ENCODE measurements at places on chromosomes 12 and 14.
A peak's percentile ranks its signal among the peaks of the same experiment; 100 is the strongest.

GRCh38 chr14:71714225-71714624 lies 218.0 kb upstream of the RGS6 start:
- DNase-seq = peak; percentile 61
- no peak overlapping the region for H3K4me3 ChIP-seq
- peaks cover 3% of the 10 kb centered on the region for H3K36me3 ChIP-seq
- no peaks in the 10 kb centered on the region for H3K27me3 ChIP-seq

DNA sequence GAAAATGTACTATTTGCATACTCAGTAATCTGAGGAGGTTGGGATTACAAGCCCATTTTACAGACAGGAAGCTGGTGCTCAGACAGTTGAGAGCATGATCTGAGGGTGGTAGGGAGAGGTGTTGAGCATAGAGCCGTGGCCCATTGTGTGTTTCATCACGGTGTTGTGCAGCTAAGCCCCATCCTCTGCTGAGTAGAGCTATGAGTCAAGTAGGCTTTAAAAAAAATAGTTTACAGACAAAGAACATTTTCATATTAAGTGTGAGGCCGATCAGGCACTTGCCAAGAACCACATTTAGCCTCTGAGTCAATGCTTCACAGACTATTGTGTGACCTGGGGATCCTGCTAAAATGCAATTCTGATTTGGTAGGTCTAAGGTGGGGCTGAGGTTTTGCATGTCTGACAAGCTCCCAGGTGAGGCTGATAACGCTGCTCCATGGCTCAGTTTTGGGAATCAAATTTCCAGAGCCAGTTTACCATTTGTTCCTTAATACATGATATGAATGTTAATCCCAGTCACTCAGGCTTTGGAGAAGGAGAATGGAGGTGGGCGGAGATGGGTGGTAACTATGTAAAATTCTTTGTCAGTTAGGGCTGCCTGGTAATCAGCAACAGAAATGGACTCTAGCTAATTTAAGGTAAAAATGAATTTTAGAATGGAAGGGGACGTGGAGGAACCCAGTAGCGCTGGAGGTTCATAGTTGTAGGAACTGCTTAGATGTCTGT lies 22.2 kb downstream of the ZNF664 start:
- no peaks in the 10 kb centered on the region for H3K4me1 ChIP-seq
- peak overlapping the region; percentile 55 for H3K27ac ChIP-seq
- H3K27me3 ChIP-seq = no peaks in the 10 kb centered on the region
- peaks cover 8% of the 10 kb centered on the region for H3K36me3 ChIP-seq
- DNase-seq = no peak
- no peak overlapping the region for H3K4me3 ChIP-seq

DNA sequence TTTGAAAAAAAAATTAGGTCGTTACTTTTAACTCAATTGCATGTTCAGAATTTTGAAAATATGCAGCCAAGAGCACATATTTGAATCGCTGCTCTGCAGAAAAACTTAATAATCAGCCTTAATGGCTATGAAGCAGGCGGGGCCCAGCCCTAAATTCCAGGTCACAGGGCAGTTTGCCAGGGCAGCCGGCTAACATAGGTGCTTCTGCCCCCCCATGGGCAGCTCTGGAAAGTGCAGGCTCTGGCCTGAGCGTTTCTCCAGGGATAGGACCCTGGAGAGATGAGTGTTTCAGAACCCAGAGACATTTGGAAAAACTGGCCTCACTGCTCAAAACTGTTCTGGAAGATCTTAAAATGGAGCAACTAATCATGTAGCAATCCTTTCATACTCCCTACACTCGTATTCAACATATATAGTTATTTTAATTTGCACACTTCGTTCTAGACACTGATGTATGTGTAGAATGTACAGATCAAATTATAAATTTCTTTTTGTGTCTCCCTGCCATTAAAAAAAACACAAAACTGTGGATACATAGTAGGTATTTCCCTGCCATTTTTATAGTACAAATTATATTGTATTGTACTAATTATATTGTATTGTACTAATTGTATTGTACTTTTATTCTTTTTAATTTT lies 26.0 kb upstream of the PTGR2 start:
- peak; percentile 93 for DNase-seq
- H3K27ac ChIP-seq = no peak overlapping the region
- H3K4me1 ChIP-seq = no peaks in the 10 kb centered on the region
- H3K27me3 ChIP-seq = no peaks in the 10 kb centered on the region

- H3K4me3 ChIP-seq = no peak overlapping the region
- no peaks in the 10 kb centered on the region for H3K27me3 ChIP-seq
- H3K4me1 ChIP-seq = no peaks in the 10 kb centered on the region
- H3K36me3 ChIP-seq = no peaks in the 10 kb centered on the region
- H3K27ac ChIP-seq = no peak overlapping the region
- DNase-seq = no peak
These were observed 469.1 kb upstream of the DCN start for GRCh38 chr12:91651728-91652127.

DNA sequence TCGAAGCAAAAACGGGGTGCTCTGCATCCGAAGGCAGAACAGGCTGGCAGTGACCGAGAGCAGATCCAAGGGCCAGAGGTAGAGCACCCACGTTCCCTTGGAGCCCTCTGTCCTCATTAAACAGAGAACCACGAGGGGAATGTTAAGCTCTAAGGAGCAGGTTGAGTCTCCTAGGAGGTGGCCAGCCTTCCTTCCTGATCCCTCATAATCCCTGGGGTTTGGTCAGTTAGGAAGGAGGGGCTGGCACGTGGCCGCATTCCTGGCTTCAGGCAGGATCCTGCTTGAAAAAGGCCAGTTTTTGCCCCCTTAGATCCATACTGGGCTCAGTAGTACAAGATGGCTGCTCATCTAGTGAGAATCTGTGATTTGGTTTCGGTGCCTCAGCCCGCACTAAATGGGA lies 57.2 kb downstream of the SLC24A4 start:
- no peak overlapping the region for H3K4me3 ChIP-seq
- H3K4me1 ChIP-seq = peaks cover 16% of the 10 kb centered on the region
- no peak for DNase-seq

- no peak for DNase-seq
- no peaks in the 10 kb centered on the region for H3K27me3 ChIP-seq
- H3K4me1 ChIP-seq = peaks cover 3% of the 10 kb centered on the region
- H3K36me3 ChIP-seq = no peaks in the 10 kb centered on the region
These were observed 11.1 kb downstream of the EPS8 start for GRCh38 chr12:15778126-15778525.

- peak; percentile 77 for DNase-seq
- no peaks in the 10 kb centered on the region for H3K4me1 ChIP-seq
- no peak overlapping the region for H3K4me3 ChIP-seq
These were observed 13.5 kb upstream of the GTF2A1 start for GRCh38 chr14:81234278-81234677.

DNA sequence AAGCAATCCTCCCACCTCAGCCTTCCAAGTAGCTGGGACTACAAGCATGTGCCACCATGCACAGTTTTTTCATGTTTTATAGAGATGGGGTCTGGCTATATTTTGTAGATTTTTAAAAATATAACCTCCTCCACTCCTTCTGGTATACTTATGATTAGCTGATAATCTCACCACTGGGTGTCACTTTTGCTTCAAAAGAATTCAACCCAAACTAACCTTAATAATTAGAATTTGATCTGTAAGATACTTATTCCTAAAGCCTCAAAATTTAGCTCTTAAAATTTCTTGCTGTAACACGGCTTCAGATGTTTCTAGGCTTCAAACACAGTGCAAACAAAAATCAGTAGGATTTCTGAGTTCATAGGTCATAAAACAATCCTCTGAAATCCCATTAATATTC lies 130.3 kb downstream of the CEP83 start:
- H3K27ac ChIP-seq = no peak overlapping the region
- peaks cover 3% of the 10 kb centered on the region for H3K36me3 ChIP-seq
- peaks cover 4% of the 10 kb centered on the region for H3K4me1 ChIP-seq
- H3K4me3 ChIP-seq = no peak overlapping the region

DNA sequence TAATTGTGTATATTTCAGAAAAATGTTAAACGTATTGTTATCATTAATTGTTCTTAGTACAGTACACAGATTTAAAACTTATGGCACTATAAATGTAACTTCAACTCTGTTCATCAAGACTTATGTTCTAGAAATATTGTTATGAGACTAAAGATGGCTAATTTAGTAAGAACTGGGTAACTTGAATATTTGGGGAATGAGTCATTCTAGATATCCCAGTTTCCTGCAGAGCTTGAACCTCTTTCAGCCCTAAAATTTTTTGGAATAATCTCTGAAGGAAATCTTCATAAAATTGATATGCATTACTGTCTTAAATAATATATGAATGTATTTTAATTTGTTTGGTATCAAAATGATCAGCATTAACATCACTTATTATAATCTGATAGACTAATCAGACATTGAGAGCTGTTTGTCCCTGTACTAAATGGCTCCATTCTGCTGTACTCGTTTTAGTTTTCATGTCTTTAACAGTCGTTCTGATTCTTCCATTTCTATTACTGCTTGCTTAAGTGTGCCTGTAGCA lies 87.1 kb downstream of the VEZT start:
- H3K4me1 ChIP-seq = no peaks in the 10 kb centered on the region
- H3K27me3 ChIP-seq = no peaks in the 10 kb centered on the region

- no peak for DNase-seq
- H3K36me3 ChIP-seq = no peaks in the 10 kb centered on the region
- peaks cover 23% of the 10 kb centered on the region for H3K4me1 ChIP-seq
These were observed 56.1 kb upstream of the NCOR2 start for GRCh38 chr12:124623344-124624035.

- no peak for DNase-seq
- no peaks in the 10 kb centered on the region for H3K36me3 ChIP-seq
- no peak overlapping the region for H3K4me3 ChIP-seq
These were observed 37.0 kb downstream of the TMEM121 start for GRCh38 chr14:105563347-105563737.

GRCh38 chr12:80087486-80088213 lies 11.7 kb upstream of the OTOGL start:
- H3K27ac ChIP-seq = no peak overlapping the region
- H3K4me1 ChIP-seq = no peaks in the 10 kb centered on the region
- no peaks in the 10 kb centered on the region for H3K36me3 ChIP-seq
- no peak overlapping the region for H3K4me3 ChIP-seq
- no peaks in the 10 kb centered on the region for H3K27me3 ChIP-seq

- no peaks in the 10 kb centered on the region for H3K27me3 ChIP-seq
- H3K27ac ChIP-seq = no peak overlapping the region
- no peaks in the 10 kb centered on the region for H3K36me3 ChIP-seq
- H3K4me3 ChIP-seq = no peak overlapping the region
- H3K4me1 ChIP-seq = no peaks in the 10 kb centered on the region
These were observed 108.7 kb upstream of the FUT8 start for GRCh38 chr14:65303899-65304222.

- no peak overlapping the region for H3K4me3 ChIP-seq
- H3K27ac ChIP-seq = no peak overlapping the region
- no peaks in the 10 kb centered on the region for H3K27me3 ChIP-seq
- no peaks in the 10 kb centered on the region for H3K4me1 ChIP-seq
- no peak for DNase-seq
These were observed 25.4 kb upstream of the PWP1 start for GRCh38 chr12:107660235-107660634.

GRCh38 chr14:68674538-68675232 lies 118.2 kb downstream of the ZFP36L1 start:
- no peaks in the 10 kb centered on the region for H3K27me3 ChIP-seq
- DNase-seq = no peak
- no peak overlapping the region for H3K4me3 ChIP-seq
- H3K4me1 ChIP-seq = peaks cover 9% of the 10 kb centered on the region

GRCh38 chr14:94175011-94175745 lies 1.1 kb downstream of the PPP4R4 start:
- no peaks in the 10 kb centered on the region for H3K4me1 ChIP-seq
- H3K27ac ChIP-seq = no peak overlapping the region
- peak; percentile 29 for DNase-seq
- H3K4me3 ChIP-seq = peak overlapping the region; percentile 67
- no peaks in the 10 kb centered on the region for H3K36me3 ChIP-seq

DNA sequence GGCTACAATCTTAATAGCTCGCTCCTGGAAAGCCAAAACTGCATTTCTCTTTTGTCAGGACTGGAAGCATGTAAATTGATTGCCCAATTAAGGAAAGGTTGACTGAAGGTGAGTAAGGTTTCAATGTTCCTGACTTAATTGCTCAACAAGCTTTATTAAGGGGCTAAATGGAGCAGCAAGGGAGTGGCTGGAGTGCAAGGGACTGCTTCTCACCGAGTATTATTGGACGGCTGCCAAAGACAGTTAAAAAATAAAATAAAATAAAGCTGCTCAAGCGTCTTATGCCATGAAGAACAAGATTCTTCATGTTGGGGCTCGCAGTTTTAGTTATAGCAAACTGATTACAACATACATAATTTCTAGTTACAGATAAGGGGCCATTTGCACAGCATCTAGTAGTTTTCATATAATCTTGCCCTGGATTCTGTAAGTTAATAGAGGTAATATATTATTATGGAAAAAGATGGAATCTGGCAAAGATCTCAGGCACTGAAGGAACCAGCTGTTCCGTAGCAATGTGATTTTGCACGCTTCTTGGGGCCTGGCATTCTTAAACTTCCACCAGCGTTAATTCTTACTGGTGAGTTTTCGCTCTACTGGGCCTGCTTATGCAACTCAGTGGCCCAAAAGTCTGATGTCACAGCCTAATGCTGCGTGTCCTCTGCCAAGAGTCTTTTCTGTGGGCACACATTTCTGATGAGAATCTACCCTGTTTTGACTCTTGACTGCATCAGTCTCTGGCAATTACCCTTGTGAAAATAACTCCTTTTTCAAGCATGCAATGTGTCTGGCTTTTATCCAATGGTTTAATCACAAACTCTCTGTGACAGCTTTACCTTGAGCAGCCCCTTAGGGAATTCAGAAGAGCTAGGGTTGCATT lies 108.5 kb downstream of the SLC38A1 start:
- H3K27me3 ChIP-seq = no peaks in the 10 kb centered on the region
- DNase-seq = peak; percentile 64
- no peak overlapping the region for H3K4me3 ChIP-seq
- H3K4me1 ChIP-seq = peaks cover 12% of the 10 kb centered on the region
- no peak overlapping the region for H3K27ac ChIP-seq

GRCh38 chr12:125983094-125983783 lies 918.0 kb downstream of the AACS start:
- H3K36me3 ChIP-seq = no peaks in the 10 kb centered on the region
- no peak overlapping the region for H3K4me3 ChIP-seq
- peaks cover 5% of the 10 kb centered on the region for H3K4me1 ChIP-seq
- DNase-seq = peak; percentile 92
- H3K27me3 ChIP-seq = no peaks in the 10 kb centered on the region

DNA sequence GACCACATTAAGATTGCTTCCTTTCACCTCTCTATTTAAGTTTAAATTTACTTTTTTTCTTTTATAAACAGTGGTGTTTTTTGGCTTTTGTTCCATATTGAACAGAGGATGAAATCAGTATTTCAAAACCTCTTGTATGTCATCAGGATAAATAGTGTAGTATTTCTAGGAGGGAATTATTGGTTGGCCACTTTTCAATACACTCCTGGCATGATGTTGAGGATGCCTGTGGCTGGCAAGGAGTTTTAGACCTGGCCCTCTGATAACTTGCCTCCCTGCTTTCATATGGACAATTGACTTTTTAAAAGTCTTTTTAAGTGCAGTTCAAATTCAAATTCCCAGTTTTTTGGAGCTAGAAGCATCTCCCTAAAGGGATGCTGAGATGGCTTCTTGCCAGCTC lies 9.8 kb downstream of the TMTC2 start:
- DNase-seq = no peak
- H3K4me3 ChIP-seq = no peak overlapping the region
- no peak overlapping the region for H3K27ac ChIP-seq

GRCh38 chr14:30803185-30803584 lies 71.2 kb upstream of the COCH start:
- no peaks in the 10 kb centered on the region for H3K36me3 ChIP-seq
- H3K4me1 ChIP-seq = no peaks in the 10 kb centered on the region
- no peak overlapping the region for H3K27ac ChIP-seq

All from lung (tissue), 17 donors.